Putamen (tissue), 1 donor: ENCODE measurements at places on chromosomes 12 and 14.

GRCh38 chr14:62429683-62430082 lies 615.6 kb downstream of the KCNH5 start:
- no peak for DNase-seq

GRCh38 chr12:39048395-39048794 lies 143.0 kb upstream of the CPNE8 start:
- DNase-seq: no peak

DNA sequence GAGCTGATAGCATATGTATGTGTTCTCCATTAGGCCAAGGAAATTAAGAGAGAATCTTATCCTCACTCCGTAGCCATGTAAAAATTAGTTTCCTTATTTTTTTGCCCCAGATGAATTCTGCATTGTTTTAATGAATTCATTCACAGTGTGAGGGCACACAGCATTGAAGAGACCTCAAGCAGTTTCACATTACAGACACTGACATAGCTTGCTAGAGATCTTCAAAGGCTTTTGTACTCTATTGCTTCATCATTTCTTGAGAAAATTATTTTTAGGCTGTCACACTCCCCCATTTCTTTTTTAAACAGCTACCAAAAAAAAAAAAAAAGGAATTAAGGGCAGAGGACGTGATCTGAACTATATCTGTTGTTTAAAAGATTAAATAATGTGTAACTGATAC lies 251.1 kb downstream of the BCAT1 start:
- DNase-seq: no peak

GRCh38 chr12:100566887-100567637 lies 6.4 kb upstream of the GAS2L3 start:
- DNase-seq: peak; percentile 36

GRCh38 chr12:2016862-2017545 lies 12.7 kb upstream of the DCP1B start:
- no peak for DNase-seq

GRCh38 chr14:28321475-28322244 lies 444.9 kb upstream of the FOXG1 start:
- no peak for DNase-seq

GRCh38 chr14:95885866-95886265 lies 9.2 kb downstream of the TUNAR start:
- DNase-seq: no peak

- no peak for DNase-seq
Observed at GRCh38 chr12:64456119-64456518, 4.2 kb downstream of the TBK1 start.

GRCh38 chr12:90954921-90955320 lies at the start of gene CCER1:
Gene CCER1, minus strand, starts transcription at chr12:90955176. Its CDS starts 434 bp downstream, at chr12:90954742.
- DNase-seq: no peak

- no peak for DNase-seq
Observed at GRCh38 chr14:55399183-55399582, 12.4 kb downstream of the ATG14 start.

DNA sequence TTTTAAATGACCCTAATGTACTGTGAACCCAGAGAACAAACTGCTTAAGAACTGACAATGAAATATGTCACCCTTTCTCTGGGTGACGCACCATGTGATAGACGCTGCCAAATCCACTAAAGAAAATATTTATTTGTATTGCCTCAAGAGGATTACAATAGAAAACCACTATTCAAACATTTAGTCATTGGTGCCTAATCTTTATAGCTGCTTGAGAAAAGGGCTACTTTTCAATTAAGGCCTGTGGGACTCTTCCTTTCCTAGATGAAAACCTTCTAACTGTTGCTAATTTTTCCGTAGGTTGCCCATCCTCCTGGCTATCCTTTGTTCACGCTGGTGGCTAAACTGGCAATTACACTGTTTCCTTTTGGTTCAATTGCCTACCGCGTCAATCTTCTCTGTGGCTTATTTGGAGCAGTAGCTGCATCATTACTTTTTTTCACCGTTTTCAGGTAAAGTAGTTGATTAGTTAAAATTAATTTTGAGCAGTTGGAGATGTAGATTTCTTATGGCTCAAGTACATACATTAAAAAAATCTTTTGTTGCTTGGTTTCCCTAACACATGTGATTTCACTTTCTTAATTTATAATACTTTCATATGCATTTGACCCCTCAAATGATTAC lies 6.0 kb downstream of the TMEM260 start:
- DNase-seq: no peak

GRCh38 chr14:105168496-105168978 lies at the start of gene JAG2:
Gene JAG2, minus strand, starts transcription at chr14:105168776. Its CDS starts 356 bp downstream, at chr14:105168420.
- peak; percentile 26 for DNase-seq

DNA sequence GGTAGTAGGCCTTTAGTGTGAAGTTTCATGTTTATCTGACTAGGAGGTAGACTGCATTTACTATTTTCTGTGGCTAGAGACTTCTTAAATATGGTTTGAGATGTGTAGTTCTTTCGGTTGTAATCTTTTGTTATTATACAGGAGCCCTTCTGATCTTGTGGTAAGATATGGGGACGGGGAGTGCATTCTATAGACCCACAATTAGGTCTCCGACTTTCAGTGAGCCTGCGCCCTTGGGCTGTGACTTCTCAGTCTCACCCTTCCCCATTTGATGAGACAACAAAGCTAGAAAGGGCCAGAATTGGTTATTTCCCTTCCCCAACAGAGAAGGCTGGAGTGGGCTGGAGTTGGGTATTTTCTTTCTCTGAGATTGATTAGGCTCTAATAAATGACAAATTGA lies 130.0 kb downstream of the MSRB3 start:
- no peak for DNase-seq

DNA sequence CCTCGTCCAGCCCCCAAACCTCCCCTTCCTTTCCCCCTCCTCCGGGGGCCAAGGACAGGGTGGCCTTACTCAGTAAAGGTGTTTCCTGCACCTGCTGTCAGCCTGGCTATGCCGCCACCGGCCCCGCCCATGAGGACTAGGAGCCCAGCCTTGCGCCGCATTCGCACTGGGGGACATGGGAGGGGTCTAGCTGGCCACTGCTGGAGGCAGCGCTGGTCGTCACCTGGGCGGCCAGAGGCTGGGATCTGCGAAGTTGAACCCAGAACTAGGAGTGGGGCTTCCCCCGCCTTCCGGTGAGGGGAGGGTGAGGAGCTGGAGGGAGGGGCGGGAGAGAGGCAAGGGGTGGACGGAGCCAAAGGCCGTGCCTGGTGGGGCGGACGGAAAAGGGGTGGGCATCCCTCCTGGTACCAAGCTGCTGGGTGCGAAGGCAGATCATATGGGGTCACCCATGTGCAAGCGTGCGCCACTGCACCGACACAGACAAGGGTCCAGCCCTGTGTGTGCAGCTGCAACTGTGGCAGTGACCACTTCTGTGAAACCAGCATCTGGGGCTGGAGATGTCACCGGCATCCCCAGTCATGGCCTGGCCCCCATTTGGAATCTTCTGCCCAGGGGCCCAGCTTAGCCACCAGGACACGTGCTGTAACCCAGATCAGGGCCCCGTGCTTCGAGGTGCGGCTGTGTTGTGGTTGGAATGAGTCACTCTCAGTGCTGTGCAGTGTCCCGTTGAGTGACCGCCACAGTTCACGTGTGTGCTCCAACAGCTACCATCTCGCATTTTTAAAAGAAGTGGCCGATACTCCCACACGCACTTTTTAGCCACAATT lies 8.5 kb downstream of the AMN start:
- no peak for DNase-seq

DNA sequence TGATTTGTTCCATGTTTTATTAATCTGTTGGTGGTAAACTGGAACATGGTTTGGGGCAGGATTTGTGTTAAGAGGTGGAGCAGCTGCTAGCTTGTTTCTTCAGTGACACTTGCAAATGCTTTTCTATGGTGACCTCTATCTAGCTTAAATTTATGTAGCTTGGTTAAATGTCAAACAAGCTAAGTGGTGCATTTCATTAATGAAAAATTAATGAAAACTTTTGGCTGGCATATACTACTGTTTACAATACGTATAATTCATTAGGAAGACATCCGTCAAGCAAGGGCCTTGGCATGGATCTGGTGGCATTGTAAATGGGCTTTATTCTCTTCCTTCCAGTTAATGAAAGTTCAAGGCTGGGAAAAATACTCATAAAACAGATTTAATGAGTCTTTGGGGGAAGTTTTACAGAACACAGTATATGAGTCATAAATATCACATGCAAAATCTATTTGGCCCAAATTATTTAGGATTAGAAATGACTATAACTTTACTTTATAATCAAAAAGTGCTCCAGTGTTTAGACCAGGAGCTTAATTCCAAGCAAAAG lies 807.7 kb upstream of the SEL1L start:
- DNase-seq: no peak

GRCh38 chr12:30000401-30000800 lies 216.7 kb upstream of the TMTC1 start:
- DNase-seq: no peak

DNA sequence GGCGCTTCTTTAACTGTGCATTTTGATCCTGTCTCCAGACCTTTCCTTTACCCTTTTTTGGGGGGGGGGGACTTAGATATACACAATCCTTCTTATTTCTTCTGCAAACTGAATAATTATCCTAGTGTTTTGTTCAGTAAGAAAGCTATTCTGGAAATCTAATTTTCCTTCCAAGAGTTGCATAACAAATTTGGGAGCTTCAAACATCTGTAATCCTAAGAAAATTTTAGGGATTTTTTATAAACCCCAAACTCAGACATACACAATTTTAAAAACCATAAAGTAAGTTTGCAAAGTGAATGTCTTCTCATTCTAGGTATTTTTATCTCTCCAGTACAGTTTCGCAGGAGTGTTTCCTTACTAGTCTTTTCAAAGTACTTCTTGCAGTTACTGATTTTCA lies 182.7 kb upstream of the E2F7 start:
- DNase-seq: no peak

DNA sequence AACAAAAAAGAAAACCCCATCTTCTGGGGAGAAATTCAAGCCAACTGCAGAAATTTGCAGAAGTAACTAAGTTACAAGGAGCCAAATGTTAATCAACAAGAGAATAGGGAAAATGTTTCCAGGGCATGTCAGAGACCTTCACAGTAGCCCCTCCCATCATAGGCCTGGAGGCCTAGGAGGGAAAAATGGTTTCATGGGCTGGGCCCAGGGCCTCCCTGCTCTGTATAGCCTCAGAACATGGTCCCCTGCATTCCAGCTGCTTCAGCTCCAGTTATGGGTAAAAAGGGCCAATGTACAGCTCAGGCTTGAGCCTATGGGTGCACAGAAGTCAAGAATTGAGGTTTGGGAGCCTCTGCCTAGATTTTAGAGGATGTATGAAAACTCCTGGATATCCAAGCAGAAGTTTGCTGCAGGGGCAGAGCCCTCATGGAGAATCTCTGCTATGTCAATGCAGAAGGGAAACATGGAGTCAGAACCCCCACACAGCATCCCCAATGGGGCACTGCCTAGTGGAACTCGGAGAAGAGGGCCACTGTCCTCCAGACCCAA lies 260.9 kb downstream of the DUSP6 start:
- DNase-seq: no peak

- DNase-seq: no peak
Observed at GRCh38 chr12:6925239-6925539, 2.6 kb upstream of the ATN1 start.

GRCh38 chr12:75974323-75975187 lies 57.0 kb downstream of the PHLDA1 start:
- DNase-seq: no peak

DNA sequence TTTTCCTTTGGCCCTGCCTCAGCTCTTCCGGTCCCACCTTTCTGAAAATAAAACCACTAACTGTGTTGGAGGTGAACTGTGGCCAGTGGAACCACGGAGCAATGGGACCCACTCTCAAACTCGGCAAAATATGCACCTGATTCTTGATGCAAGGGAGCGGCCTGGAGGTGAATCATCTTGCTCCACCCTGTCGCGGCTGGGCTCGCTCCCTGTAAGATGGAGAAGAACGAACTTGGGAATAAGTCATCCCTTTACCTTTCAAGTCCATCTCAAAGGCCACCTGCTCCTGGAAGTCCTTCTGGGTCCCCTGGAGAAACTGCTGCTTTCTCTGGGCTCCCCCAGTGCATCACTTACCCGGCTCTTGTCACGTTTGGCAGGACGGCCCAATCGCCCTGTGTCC lies 309.9 kb downstream of the BCL11B start:
- no peak for DNase-seq

DNA sequence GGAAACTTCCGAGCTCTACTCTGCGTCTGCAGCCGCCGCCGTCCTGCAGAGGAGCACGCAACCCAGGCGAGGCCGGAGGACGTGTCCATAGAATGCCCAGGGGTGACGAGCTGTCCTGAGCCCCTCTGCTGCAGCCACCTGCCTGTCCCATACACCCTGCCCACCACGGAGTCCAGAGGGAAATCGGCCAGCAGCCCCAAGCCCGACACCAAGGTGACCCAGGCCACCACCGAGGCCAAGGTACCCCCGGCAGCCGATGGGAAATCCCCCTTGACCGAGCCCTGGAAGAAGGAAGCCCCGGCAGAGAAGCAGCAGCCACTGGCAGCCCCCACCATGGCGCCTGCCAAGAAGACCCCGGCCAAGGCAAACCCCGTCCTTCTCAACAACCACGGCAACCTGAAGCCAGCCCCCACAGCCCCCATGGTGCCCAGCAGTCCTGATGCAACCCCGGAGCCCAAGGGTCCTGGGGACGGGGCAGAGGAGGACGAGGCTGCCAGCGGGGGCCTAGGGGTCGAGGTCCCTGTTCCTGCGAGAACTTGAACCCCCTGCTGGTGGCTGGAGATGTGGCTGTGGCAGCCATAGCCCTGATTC lies 128.7 kb upstream of the C14orf180 start:
- no peak for DNase-seq

GRCh38 chr14:101054671-101055070 lies 151.1 kb upstream of the RTL1 start:
- no peak for DNase-seq

GRCh38 chr14:95162641-95163040 lies 5.3 kb upstream of the DICER1 start:
- DNase-seq: no peak

- DNase-seq: no peak
Observed at GRCh38 chr12:53948650-53949593, 5.8 kb upstream of the HOXC12 start.

GRCh38 chr14:89121968-89122620 lies 294.9 kb downstream of the FOXN3 start:
- DNase-seq: no peak
